ENCODE measurements at places on chromosomes 4 and X.

DNA sequence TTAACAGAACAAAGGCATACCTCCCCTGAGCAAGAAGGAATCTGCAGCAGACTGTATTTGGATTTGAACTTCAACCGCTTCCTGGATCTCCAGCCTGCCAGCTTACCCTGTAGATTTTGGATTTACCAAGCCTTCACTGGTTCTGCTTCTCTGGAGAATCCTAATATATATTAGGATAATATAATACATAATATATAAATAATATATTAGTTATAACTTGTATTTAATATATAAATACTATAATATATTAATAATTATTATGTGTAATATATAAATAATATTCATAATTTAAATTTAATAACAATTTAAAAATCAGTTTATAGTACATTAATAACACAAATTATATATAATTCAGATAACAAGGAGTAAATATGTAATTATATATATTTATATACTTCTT lies 121.4 kb downstream of the COX18 start:
- DNase-seq = no peak

DNA sequence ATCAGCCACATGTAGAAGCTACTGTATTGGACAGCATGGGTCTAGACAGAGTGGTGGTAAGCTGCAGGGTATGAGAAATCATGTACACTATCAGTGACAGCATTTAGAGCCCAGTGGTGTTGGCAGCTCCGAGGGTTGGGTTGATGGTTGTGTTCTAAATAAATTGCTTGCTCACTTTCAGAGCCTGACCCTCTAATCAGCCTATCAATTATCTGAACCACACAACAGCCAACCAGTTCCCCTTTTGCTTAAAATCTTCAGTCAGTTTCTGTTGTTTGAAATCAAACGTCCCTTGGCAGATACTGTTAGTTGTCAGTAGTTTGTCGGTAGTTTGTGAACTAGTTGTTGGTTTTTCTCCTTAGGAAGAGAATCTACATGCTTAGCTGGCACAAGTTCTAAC lies 99.8 kb upstream of the RAI2 start:
- DNase-seq = no peak

DNA sequence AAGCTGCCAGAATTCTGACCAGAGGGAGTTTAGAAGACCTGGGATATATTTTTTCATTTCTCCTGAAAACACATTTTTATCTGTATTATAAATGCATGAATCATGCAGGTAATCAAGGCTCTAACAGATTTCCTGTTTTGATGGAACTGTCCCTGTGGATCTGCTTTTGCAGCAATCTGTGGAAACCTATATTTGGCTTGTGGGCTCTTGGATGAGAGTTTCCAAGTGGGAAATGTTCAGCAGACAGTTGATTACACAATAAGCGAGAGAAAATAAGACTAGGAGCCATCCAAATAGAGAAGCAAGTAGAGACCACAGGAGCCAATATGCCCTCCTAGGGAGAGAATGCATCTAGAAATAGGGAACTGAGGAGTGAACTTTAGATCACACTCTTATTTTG lies 105.0 kb downstream of the NDST3 start:
- no peak for DNase-seq

DNA sequence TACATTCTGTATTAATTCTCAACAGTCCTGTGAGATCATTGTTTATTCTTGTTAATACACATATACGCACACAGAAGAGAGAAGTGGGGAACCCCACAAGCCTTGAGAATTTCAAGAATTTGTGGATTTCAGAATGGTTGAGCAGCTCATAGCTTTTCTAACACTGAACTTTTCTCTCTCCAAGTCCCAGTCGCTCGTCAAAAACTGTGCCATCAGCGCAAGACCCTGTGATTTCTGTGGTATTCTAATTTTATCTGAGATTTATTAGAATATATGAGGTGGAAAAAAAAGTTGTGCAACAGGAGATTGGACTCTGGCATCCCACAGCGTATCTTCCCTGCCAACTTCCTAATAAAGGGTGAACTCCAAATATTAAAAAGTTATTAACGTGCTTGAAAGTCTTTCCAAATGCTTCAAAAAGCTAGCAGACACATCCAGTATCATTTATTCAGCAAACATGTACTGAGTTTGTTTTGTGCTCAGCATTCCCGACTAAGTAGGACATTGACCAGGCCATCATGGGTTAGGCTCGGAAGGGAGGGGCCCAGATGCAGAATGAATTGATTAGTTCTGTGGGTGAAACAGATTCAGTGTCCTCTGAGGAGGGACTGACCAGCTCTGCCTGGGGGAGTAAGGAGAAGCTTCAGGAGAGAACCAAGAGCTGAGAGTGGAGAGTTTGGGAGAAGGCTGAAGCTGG lies 165.6 kb downstream of the CBR4 start:
- DNase-seq = no peak

Data from activated effector memory CD4-positive, alpha-beta T cell treated with Interleukin-2 at 50 U/mL for 16 hours (primary cell).